ENCODE measurements at places on chromosomes 11 and 22.

DNA sequence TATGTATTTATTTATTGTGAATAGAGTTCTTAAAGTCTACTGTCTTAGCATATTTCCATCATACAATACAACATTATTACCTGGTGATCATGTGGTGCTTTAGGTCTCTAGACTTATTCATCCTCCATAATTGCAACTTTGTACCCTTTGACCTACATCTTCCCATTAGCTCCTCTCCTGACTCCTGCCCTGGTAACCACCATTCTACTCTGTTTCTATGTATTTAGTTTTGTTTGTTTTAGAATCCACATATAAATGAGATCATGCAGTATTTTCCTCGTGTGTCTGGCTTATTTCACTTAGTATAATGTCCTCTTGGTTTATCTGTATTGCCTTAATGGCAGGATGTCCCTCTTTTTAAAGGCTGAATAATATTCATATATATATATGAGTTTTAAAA is 22.7 kb downstream of the NCAM1 start:
- no peak for DNase-seq

GRCh38 chr11:127789927-127790326 is 789.4 kb upstream of the KIRREL3 start:
- no peak for DNase-seq

GRCh38 chr11:121936370-121936769 is 179.6 kb downstream of the BLID start:
- DNase-seq: no peak

GRCh38 chr11:61338783-61339489 is 5.9 kb downstream of the TKFC start:
- no peak for DNase-seq

DNA sequence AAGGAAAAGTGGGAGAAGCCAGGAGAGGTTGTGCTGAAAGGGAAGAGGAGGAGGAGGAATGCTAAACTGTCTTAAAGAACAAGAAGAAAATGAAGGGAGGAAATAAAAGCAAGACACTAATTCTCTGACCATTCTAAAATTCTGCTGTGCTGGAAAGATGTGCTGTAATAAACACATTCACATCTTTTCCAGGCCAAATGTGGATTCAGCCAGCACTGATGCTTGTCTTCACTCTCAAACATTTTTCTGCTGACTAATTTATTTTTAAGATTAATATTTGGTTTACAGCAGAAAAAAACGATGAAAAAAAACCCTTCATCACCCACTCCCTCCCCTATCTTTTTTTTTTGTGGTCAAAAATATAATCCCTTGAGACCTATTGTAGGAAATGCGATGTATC is 223.6 kb downstream of the SWAP70 start:
- no peak for DNase-seq

GRCh38 chr11:2802389-2803185 is 83.0 kb downstream of the CDKN1C start:
- DNase-seq: no peak

DNA sequence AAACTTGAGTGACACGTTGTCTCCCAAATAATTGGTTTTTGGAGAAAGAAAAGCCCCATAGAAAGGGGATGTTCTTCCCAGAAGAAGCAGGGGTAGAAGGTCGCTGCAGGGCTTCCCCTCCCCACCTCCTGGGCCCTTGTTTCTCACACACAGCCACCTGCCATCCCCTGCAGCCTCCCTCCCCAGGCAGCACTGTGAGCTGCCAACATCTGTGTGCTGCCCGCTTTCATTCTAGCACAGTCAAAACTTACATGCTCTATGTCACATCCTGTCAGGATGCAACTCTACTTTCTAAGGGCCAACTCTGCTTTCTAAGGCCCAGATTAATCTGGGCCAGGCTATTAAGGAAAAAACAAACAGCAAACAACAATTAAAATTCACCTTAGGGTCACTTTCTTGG is 309.4 kb upstream of the ZC3H12C start:
- no peak for DNase-seq

- DNase-seq: no peak
Measured at GRCh38 chr11:133841279-133842043, 3.9 kb downstream of the SPATA19 start.

- no peak for DNase-seq
Measured at GRCh38 chr11:122128146-122128545, 12.1 kb upstream of the BLID start.

- DNase-seq: no peak
Measured at GRCh38 chr11:23604966-23605365, 744.7 kb upstream of the CCDC179 start.

DNA sequence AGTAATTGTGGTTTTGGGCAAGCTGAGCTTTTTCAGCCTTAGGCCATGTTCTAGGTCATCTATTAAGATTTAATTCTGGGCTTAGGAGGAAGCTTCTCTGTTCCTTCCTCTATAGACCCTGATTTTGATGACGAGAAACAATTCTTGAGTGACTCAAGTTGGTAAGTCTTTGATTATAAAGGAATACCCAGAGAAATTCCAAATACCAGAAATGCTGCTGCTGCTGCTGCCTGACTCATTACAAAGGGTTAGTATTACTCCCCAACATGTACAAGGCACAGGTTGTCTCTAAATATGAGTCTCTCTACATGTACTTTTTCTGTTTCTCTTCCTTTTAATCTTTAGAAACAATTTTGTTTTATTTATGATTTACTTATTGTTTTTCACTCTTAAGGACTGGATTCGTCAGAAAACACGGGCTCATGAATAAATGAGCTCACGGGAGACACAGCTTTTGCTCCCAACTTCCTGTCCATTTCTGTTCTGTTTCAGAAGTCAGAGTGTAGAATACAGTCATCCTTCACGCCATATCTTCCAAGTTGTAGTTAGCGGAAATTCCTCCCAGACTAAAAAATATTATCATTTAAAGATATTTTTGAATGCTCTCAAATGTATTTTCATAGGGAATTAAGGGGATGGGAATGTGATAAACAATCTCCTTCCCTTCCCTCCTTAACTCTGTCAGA is 31.8 kb upstream of the RBMXL2 start:
- DNase-seq: no peak

DNA sequence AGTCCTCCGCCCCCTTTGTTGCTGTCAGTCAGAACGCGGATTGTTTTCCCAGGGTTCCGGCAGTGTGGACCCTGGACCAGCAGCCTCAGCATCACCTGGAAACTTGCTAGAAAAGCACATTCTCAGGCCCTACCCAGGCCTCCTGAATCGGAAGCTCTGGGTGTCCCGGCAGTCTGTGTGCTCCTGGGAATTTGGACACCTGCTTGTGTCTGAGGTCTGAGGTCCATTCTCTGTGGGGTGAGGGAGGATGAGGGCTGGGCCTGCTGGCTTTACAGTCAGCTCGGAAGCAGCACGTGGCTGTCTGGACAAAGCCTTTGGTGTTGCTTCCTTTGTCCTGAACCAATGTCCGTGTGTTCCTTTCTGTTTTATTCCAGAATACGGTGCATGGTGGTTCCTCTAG is 299.7 kb downstream of the TBC1D22A start:
- no peak for DNase-seq

GRCh38 chr11:67044496-67044895 is 12.2 kb upstream of the RHOD start:
- no peak for DNase-seq

DNA sequence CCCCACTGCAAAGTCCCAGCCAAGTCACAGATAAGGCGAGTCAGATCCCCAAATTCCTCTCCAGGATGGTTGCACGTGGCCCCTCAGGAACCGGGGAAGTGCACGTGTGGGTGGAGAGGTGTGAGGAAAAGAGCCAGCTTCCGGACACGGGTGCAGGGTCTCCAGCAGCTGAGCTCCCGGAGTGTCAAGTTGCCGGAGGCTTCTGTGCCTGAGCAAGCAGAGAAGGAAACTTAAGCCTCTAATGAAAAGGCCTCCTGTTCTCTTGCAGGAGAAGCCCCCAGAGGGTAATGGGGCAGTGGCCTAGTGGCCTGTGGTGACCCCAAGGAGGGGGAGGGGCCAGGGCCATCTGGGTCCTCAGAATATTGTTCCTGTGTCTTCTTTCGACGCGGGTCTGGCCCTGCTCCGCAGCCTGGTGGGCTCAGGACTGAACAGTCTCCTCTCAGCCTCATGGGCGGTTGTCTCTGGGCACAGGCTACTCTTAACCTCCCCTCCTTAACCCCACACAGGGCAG is 147.9 kb downstream of the FEZ1 start:
- DNase-seq: no peak
